ENCODE measurements at places on chromosomes 3 and 15. TPM values are rescaled to one million over a fixed set of nuclear protein-coding genes. Genes with fewer than 3 reads are reported as not detected.

The GABRR3 gene
- total RNA-seq, result not detected

The SCAMP2 gene
- total RNA-seq, result 25.8 TPM

The ICE2 gene
- 21.1 TPM for total RNA-seq

The GLDN gene
- under 0.01 TPM for total RNA-seq

The TJP1 gene
- 43.4 TPM for total RNA-seq

The LTF gene
- total RNA-seq, result not detected

The DISP2 gene
- total RNA-seq, result 0.36 TPM

The HTR3C gene
- not detected for total RNA-seq

The PRICKLE2 gene
- total RNA-seq, result 14.2 TPM

DNA sequence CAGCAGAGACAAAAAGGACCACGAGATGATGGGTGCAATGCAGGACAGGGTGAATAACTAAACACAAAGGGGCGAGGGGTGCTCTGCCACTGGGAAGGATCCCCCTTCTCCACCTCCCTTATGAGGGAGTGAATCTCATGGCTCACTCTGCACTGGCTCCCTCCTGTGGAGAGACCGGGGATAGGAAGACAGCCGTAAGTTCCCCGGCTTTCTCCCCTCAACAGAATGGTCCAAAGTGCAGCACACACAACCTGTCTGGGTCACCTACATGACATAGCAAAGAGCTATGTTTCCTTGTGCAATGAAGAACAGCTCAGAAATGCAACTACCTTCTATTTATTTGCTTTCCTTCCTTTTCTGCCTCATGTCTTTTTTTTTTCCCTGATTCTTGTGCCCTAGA is 7.8 kb upstream of the ACSBG1 start:
- no peaks in the 10 kb centered on the region for H3K36me3 ChIP-seq
- DNase-seq, result no peak
- H3K4me3 ChIP-seq, result no peak overlapping the region
- peaks cover 15% of the 10 kb centered on the region for H3K27me3 ChIP-seq

GRCh38 chr15:59196416-59196815 is 10.2 kb upstream of the LDHAL6B start:
- H3K4me1 ChIP-seq, result peaks cover 13% of the 10 kb centered on the region
- peaks cover 13% of the 10 kb centered on the region for H3K36me3 ChIP-seq
- DNase-seq, result no peak
- no peaks in the 10 kb centered on the region for H3K27me3 ChIP-seq
- no peak overlapping the region for H3K27ac ChIP-seq
- H3K4me3 ChIP-seq, result no peak overlapping the region

DNA sequence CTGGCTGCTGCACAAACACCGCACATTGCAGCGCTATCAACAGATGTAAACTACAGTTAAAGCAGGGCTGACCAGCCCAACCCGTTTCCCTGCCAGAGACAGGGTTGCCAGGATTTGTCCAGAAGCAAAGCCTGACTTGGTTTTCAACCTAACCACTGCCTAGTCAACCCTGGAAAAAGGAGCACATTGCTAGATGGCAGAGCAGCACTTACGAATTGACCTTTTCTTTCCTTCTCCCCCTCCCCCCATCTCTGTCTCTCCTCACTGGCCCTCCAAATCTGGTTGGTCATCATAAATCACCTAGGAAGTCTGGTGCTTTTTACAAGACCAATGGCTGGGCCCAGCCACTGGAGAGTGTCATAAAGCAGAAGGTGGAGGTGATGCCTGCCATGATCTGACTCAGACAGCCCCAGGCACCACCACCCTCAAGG is 51.3 kb downstream of the ABCC5 start:
- H3K27ac ChIP-seq, result no peak overlapping the region
- H3K27me3 ChIP-seq, result no peaks in the 10 kb centered on the region
- peaks cover 3% of the 10 kb centered on the region for H3K4me1 ChIP-seq
- no peak for DNase-seq
- H3K36me3 ChIP-seq, result peaks cover 48% of the 10 kb centered on the region

DNA sequence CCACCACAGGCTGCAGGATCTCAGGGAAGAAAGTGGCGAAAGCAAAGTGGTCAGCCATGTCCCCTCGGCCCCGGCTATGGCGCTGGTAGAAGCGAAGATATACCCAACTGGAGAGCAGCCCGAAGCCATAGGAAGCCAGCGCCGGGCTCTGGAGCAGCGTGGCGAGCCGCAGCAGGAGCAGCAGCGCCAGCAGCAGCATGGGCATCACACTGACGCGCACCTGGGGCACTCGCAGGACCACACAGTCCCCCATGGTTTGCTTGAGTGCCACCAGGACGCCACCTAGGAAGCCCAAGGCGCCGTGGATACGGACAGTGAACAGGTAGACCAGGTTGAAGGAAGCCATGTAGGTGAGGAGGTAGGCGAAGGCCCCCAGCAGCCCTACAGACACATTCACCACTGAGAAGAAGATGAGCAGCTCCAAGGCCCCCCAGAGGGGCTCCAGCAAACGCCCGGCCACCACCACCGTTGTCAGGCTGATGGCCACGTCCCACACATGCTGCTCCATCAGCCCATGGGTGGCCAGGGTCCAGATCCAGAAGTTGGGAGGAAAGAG is 888 bp downstream of the TMEM115 start:
- H3K36me3 ChIP-seq, result peaks cover 37% of the 10 kb centered on the region
- no peaks in the 10 kb centered on the region for H3K27me3 ChIP-seq
- H3K27ac ChIP-seq, result peak overlapping the region; percentile 87
- no peak for DNase-seq
- peak overlapping the region; percentile 76 for H3K4me3 ChIP-seq

GRCh38 chr3:16122661-16123060 is 51.8 kb upstream of the GALNT15 start:
- no peaks in the 10 kb centered on the region for H3K36me3 ChIP-seq
- peak overlapping the region; percentile 48 for H3K27ac ChIP-seq
- peaks cover 26% of the 10 kb centered on the region for H3K4me1 ChIP-seq
- no peak for DNase-seq
- H3K4me3 ChIP-seq, result no peak overlapping the region

- no peak for DNase-seq
- no peak overlapping the region for H3K4me3 ChIP-seq
- no peak overlapping the region for H3K27ac ChIP-seq
Observed at GRCh38 chr3:164049847-164050246, 1028.4 kb downstream of the SI start.

DNA sequence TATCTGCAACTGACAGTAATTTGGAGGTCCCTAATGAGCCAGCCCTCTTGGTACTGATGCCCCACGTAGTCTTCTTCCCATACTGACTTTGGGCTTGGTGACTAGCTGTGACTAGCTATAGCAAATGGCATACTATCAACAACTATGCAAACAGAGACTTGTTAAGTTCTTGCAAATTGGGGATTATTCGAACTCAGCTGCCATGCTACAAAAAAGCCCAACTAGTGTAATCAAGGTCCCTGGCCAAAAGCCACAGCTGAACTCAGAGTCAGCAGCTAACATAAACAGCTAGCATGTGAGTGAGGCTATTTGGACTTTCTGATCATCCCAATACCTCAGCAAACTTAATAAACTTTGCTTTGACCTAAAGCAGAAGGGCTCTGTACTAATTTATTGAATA is 121.2 kb upstream of the PLXND1 start:
- H3K27me3 ChIP-seq, result no peaks in the 10 kb centered on the region
- no peak overlapping the region for H3K4me3 ChIP-seq
- H3K36me3 ChIP-seq, result no peaks in the 10 kb centered on the region
- DNase-seq, result peak; percentile 80

DNA sequence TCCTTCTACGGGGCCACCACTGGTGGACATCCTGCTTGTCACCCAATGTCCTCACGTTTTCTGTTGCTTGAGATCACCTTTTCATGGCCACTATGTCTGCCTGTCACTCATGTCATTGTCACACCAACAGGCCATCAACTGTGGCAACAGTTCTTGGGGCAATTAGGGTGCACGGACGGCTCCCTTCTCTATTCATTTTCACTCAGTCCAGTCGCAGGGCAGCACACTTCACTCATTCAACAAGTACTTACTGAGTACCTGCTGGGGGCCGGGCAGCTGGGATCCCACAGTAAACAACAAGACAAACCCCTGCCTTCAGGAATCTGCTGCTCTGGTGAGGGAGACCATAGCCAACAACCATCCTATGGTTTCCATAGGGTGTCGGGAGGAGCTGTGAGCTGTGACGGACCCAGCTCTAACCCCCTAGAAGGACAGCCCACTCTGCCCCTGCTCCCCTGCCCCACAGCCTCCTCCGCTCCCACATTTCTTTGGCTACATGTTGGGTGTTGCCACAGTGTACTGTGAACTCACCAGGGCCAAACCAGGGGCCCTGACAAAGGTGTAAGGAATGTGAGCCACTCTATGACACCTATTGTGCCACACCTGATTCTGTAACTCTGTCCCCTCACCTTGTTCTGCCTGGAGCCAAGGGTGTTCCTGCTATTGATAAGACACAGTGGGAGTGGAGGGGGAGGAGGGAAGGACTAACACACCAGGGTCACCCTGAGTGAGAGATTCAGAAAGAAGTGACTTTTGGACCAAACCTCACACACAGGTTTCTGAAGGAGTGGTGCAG is 1.9 kb downstream of the VILL start:
- H3K4me1 ChIP-seq, result peaks cover 2% of the 10 kb centered on the region
- no peaks in the 10 kb centered on the region for H3K27me3 ChIP-seq
- no peak overlapping the region for H3K4me3 ChIP-seq
- no peak for DNase-seq
- H3K27ac ChIP-seq, result no peak overlapping the region

DNA sequence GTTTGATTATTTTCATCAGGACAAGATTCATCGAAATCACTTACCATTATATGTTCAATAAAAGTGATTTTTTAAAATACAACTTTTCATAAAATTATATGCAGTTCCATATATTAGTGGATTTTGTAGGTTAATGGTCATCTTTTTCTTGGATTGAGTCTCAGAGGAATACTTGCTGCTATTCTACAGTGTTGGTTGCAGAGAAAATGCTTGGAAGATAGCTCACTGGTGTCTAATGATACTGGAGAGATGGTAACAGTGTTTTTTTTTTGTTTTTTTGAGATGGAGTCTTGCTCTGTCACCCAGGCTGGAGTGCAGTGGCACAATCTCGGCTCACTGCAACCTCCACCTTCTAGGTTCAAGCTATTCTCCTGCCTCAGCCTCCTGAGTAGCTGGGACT is 143.3 kb downstream of the TCF12 start:
- H3K4me1 ChIP-seq, result peaks cover 14% of the 10 kb centered on the region
- no peaks in the 10 kb centered on the region for H3K36me3 ChIP-seq
- no peak overlapping the region for H3K27ac ChIP-seq
- DNase-seq, result peak; percentile 27

DNA sequence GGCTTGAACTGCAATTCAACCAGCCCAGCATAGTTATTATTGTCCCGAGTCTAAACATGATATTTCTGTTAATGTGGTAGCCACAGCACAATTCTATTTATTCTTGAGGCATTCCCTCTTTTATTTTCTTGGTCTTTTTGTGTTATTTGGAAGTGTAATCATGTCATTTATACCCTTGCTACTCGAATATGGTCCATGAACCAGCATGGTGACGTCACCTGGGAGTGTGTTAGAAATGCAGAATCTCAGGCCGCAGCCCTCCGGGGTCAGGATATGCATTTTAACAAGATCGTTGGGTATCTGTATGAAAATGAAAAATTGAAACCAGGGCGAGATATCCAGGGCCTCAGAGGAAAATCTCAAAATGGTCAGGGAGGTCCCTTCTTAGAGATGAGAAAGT is 165.0 kb upstream of the CTDSPL start:
- no peak overlapping the region for H3K27ac ChIP-seq
- H3K36me3 ChIP-seq, result no peaks in the 10 kb centered on the region
- no peak overlapping the region for H3K4me3 ChIP-seq
- no peak for DNase-seq
